ENCODE measurements at places on chromosomes 3 and 15.

- DNase-seq, result no peak
Measured at GRCh38 chr15:72319360-72319984, 485 bp downstream of the CELF6 start.

GRCh38 chr3:101817992-101818391 lies 31.3 kb upstream of the NFKBIZ start:
- DNase-seq, result no peak

DNA sequence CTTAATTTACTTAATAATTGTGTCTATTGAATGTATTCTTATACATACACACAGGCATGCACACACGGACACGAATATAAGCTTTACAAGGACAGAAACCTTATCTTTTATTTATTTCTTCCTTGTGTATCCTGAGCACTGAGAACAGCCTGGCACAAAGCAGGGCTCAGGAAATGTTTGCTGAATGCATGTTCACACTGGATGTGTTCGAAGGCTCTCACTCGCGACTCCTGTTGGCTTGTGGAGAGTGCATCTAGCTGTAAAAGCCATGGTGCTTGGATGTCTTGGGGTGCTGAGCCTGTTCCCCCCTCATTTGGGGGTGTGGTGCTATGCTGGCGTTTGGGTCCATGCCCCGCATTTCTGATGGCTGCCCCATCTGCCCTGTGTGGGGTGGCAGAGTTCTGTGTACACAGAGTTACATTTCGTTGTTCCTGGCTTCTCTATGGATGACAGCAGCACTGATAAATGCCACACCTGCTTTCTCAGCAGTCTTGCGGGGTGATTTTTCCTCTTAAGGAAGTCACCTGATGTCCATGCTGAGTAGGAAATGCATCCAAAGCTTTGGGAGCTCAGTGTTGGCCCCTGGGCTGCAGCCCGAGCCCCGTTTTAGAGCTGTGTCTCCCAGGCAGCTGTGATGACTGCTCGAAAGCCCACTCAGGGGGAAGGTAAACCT lies 148.5 kb downstream of the IGF1R start:
- no peak for DNase-seq

- DNase-seq, result no peak
Measured at GRCh38 chr3:73999501-73999900, 374.8 kb upstream of the PDZRN3 start.

- DNase-seq, result no peak
Measured at GRCh38 chr3:114848643-114849350, 298.3 kb downstream of the ZBTB20 start.

DNA sequence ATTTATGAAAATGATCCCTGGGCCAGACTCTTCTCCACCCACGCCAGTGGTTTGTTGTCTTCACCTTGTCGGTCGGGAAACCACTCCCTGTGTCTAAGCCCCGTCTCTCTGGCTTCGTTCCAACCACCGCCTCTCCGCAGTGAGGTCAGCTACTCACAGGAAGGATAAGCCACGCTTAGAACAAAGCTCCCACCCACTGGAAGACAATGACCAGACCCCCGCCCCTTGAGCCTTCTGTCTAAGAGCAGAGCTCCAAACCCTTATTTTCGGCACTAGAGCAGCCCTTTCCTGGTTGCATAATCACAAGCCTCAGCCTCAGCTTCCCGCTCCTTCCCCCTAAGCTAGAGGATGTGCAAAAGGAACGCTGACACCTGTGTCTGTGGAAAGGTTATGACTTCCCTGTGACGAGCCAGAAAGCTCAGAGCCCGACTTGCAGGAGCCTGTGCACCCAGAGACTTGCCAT lies 114.9 kb upstream of the MEF2A start:
- peak; percentile 30 for DNase-seq

- DNase-seq, result no peak
Measured at GRCh38 chr15:63998489-63998888, 47.8 kb downstream of the DAPK2 start.

DNA sequence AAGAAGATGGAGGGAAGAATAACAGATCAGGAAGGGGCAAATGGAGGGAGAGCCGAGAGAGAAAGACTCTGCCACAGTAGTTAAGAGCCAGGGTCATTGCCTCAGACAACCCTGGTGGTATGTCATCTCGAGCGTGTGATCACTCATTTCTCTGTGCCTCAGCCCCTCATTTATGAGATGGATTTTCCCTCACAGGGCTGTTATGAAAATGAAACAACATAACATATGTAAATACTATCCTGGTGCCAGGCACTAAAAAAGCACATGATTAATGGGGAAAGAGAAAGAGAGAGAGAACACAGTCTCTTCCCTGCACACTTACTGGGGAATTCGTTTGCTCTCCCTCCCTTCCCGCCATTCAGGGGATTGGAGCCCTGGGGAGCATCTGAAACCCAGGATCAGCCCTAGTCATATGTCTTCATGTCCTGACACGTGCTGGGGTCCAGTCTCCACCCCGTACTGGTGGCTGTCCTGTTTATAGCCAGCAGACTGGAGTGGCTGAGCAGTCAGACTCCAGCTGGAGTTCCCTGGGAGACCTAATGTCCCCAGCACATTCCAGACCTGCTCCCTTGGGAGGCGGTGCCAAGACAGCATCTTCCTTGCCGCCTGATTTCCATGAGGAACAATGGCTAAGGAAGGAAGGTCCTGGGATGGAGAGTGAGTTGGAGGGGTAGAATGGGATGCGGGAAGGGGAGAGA lies 14.7 kb upstream of the AMOTL2 start:
- DNase-seq, result no peak

GRCh38 chr3:144343777-144344176 lies 372.2 kb downstream of the DIPK2A start:
- DNase-seq, result no peak

- DNase-seq, result no peak
Measured at GRCh38 chr3:142507241-142507640, 59.4 kb upstream of the XRN1 start.

- DNase-seq, result peak; percentile 19
Measured at GRCh38 chr3:43071313-43071893, 34.5 kb downstream of the POMGNT2 start.

- DNase-seq, result no peak
Measured at GRCh38 chr3:180409883-180410282, 192.1 kb upstream of the TTC14 start.

DNA sequence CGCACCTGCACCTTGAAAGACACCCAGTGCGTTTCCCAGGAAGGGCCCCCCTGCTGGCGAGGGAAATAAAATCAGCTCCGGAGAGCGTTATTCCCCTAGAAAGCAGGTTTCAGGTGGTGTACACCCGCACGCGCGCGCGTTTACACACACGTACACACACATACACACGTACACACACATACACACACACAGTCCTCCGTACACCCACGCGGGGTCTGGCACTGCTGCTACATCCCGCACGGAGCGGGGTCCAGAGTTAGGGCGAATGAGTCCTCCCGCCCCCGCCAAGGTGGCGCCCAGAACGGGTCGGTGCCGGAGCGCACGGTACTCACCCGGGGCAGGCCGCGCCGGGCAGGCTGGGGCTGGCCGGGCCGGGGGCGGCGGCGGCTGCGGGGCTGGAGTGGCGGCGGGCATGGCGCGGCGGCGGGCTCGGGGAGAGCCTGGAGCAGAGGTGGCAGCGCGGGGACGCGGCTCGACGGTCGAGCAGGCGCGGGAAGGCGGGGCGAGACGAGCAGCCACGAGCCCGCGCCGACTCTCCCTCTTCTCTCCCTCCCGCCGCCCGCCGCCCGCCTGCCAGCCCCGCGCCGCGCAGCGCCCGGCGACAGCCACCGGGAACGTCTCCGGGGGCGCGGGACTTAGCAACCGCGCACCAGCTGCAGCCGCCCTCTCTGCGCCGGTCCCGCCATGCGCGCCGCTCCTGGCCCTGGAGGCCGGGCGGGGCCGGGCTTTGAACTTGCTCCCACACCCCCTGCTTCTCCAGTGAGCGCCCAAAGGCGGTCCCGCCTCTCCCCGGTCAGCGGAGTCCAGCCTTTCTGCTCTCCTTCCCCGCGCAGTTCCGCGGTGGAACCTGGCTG lies at the start of gene DCLK3:
Gene DCLK3, minus strand, starts transcription at position 704 of the 854 bp plus-strand sequence. Its CDS starts 290 bp downstream, at position 414.
- DNase-seq, result peak; percentile 4

DNA sequence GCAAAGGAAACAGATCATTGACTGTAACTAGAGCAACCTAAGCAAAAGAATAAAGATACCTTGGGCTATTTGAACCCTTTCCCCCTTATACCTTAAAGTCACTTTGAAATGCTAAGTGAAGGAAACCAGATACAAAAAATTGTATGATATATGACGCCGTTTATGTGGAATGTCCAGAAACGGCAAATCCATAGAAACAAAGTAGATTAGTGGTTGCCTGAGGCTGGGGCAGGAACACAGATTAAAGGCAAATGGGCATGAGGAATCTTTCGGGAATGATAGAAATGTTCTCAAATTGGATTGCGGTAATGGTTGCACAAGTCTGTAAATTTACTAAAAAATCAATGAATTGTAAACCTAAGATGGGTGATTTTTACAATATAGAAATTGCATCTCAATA lies 160.1 kb upstream of the CCDC54 start:
- DNase-seq, result no peak

DNA sequence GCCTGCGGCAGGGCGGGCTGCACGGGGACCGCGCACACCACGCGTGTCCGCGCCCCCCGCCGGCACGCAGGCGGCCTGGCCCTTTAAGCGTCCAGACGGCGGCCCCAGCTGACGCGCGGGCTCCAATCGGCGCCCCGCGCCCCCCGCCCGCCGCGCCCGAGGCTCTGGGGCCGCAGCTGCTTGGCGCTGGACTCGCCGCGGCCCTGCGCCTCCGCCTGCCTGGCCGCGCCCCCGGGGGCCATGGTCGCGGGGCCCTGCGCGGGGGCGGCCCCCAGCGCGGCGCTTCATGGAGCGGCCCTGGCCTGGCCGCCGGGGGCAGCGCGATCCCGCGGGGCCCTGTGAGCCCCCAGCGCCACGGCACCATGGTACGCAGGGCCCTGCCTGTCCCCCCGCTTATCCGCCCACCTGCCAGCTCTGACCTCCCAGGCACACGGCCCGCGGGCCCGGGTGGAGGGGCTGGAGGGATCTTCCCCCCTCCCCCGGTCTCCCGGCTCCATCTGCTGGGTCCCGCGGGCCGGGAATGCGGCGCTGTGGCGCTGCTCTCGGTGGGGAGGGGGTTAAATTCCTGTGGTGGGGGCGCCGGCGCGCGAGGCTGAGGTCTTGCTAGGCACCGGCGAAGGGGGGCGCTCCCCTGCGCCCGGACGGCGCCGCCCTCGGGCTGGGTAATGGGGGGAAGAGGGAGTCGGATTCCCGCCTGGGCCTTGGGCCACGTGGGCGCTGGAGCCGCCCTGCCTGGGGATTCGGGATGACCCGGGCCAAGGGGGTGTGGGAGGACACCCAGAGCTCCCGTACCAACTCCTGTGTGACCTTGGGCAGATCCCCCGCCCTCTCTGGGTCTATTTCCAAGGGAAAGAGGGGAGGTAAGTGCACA lies 1.1 kb downstream of the ZBTB47 start:
- no peak for DNase-seq

DNA sequence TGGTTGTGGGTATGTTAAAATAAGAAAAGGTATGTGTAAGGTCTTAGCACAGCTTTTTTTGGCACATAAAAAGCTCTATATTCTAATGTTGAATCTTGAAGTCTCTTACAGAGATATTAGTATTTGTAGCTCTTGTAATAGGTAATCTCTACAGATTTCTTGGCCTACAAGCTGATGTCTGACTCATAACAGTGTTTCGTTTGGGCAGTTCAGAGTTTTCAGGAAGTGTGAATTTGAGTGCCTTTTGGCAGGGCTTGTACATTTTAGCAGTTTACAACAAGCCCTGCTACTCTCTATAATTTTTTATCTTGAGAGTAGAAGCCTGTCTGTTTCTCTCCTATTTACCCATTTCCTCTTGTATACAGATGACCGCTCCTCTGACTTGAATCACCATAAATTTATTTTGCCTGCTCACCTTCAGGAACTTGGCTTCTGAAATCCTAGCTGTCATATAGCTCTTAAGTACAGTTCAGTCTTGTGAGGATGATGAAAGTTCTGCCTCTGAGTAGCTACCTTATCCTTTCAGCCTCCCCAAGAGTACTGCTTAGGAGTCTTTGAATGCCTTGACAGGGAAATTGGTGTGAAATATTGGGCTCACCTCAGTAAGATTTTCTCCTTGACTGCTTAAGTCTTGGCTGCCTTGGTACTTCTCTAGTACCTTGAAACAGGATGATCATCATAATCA lies 419.9 kb upstream of the RARB start:
- DNase-seq, result no peak

DNA sequence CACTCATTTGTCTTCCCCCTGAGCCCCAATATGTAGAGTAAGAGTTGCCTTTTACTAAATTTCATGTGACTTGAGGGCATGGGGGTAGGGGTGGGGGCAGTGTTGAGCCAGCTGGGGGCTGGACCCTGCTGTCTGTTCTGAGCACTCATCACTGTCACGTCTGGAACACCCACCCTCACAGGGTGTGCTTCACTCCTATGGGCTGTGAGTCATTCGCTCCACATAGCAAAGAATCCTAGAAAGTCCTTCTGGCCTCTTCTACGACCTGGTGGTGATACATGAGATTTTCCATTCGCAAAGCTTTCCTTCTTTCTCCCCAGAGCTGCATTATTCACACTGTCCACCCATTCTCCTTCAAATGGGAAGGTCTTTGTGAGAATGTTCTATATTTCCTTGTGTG lies 43.6 kb upstream of the MGLL start:
- no peak for DNase-seq

- peak; percentile 84 for DNase-seq
Measured at GRCh38 chr15:36883713-36884517, 216.4 kb downstream of the MEIS2 start.

DNA sequence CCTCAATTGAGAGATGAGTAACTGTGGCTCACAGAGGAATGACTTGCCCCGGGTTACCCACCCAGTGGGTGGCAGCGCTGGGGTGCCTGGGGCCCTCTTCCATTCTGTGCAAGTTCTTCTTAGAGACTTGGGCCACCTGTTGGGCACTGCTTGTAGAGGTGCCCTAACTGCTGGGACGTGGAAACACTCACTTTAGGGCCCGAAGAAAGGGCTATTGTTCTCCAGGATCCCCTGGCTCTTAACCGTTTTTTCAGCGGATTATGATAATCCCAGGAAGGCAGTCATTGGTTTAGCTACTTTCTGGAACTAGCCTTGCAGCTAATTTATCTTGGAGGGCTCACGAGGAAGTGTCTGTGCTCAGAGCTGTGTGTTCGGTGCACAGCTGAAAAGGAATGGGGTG lies 66.0 kb upstream of the GCNT3 start:
- DNase-seq, result no peak

GRCh38 chr3:114439284-114439683 lies 145.5 kb downstream of the TIGIT start:
- no peak for DNase-seq

GRCh38 chr3:164326714-164327113 lies 751.6 kb downstream of the SI start:
- no peak for DNase-seq

GRCh38 chr3:51934991-51935885 lies 6.5 kb downstream of the RRP9 start:
- DNase-seq, result no peak

All from HL-60 (cell line).